ENCODE measurements at places on chromosomes 13 and 19. TPM values are rescaled to one million over a fixed set of nuclear protein-coding genes. Genes with fewer than 3 reads are reported as not detected.

The KLK3 gene
- not detected for total RNA-seq

DNA sequence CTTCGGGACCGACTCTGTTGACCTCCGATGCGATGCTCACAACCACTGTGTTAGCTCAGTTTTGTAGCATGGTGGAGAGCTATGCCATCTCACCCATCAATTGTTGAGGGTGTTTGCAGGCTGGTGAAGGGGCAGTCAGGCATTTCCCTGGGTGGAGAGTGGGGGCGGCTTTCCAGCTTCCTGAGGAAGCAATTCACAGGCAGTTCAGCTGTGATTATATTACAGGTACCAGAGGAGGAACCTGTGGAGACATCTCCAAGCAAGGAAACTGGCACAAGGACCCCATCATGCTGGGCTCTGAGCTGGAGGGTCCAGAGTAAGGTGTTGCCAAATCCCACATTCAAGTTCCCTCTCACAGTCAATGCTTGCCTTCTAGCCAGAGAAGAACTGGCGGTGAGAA is 166.0 kb upstream of the ZNF536 start:
- H3K27me3 ChIP-seq = no peaks in the 10 kb centered on the region
- no peak for DNase-seq
- no peaks in the 10 kb centered on the region for H3K4me1 ChIP-seq
- H3K27ac ChIP-seq = no peak overlapping the region

- peak overlapping the region; percentile 50 for H3K4me3 ChIP-seq
- no peaks in the 10 kb centered on the region for H3K36me3 ChIP-seq
- peak overlapping the region; percentile 91 for H3K27ac ChIP-seq
- H3K27me3 ChIP-seq = no peaks in the 10 kb centered on the region
Measured at GRCh38 chr19:13841086-13841961, 35.6 kb upstream of the NANOS3 start.

The MEIOSIN gene
- total RNA-seq = not detected

- peaks cover 19% of the 10 kb centered on the region for H3K4me1 ChIP-seq
- no peak overlapping the region for H3K27ac ChIP-seq
- H3K4me3 ChIP-seq = no peak overlapping the region
- no peaks in the 10 kb centered on the region for H3K27me3 ChIP-seq
Measured at GRCh38 chr19:6484230-6484629, 2.6 kb upstream of the DENND1C start.

- no peaks in the 10 kb centered on the region for H3K4me1 ChIP-seq
- H3K36me3 ChIP-seq = no peaks in the 10 kb centered on the region
- H3K27ac ChIP-seq = no peak overlapping the region
- H3K27me3 ChIP-seq = no peaks in the 10 kb centered on the region
- H3K4me3 ChIP-seq = no peak overlapping the region
Measured at GRCh38 chr19:32318884-32319520, 26.4 kb upstream of the ZNF507 start.

- H3K27me3 ChIP-seq = no peaks in the 10 kb centered on the region
- peak overlapping the region; percentile 95 for H3K27ac ChIP-seq
- peaks cover 26% of the 10 kb centered on the region for H3K4me1 ChIP-seq
Measured at GRCh38 chr19:38852231-38853044, 2.7 kb upstream of the HNRNPL start.

The S1PR2 gene
- 7.4 TPM for total RNA-seq

DNA sequence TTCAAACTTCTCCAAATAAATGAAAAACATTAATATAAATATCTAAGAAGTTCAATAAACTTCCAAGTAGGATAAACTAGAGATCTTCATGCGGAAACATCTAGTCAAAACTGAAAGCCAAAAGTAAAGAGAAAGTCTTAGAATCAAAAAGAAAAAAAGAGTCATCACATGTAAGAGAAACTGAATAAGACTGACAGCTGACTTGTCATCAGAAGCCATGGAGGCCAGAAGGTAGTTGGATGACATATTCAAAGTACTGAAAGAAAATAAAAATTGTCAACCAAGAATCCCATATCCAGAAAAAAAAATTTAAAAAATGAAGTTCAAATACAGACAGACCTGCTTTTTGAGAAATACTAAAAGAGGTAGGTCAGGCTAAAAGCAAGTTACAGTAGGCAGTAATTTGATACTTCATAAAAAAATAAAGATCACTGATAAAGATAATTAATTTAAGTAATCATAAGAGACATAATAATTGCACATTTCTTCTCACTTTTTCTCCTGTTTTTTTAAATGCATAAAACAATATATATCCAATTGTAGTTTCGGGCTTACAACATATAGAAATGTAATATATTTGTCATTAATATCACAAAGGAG is 327.6 kb upstream of the PCDH9 start:
- no peaks in the 10 kb centered on the region for H3K27me3 ChIP-seq
- no peak overlapping the region for H3K4me3 ChIP-seq
- no peaks in the 10 kb centered on the region for H3K4me1 ChIP-seq
- no peak overlapping the region for H3K27ac ChIP-seq
- H3K36me3 ChIP-seq = no peaks in the 10 kb centered on the region
- DNase-seq = no peak

GRCh38 chr19:16272945-16273344 is 51.7 kb upstream of the KLF2 start:
- H3K27ac ChIP-seq = no peak overlapping the region
- no peak overlapping the region for H3K4me3 ChIP-seq
- peaks cover 12% of the 10 kb centered on the region for H3K4me1 ChIP-seq
- no peaks in the 10 kb centered on the region for H3K36me3 ChIP-seq

The ADGRL1 gene
- total RNA-seq = 12.4 TPM

DNA sequence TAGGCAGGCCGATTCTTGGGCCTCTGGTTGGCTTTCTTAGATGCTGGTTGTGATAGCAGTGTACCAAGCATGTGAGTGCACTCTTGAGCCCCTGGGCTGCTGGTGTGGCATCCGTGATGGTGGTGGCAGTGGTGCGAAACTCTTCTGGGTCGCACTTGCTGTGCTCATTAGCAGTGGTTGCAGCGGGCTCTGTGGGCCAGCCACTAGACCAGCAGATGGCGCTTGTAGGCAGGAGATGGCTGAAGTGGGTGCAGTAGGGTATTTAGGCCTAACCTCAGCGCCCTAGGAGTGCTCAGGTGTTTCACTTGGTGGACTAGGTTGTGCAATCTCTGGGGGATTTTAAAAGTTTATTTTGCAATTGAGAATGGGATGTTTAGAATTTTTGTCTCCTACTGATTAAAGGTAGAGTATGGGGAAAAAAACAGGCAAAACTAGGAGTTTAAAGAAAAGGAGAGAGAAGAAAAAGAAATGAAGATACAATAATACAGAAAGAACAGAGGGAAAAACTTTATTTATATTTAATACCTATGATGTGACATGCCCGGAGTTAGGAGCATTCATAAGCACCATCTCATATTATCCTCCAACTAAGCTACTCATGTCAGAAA is 4.3 kb upstream of the ZNF17 start:
- no peak overlapping the region for H3K4me3 ChIP-seq
- no peaks in the 10 kb centered on the region for H3K36me3 ChIP-seq
- peak; percentile 68 for DNase-seq
- no peak overlapping the region for H3K27ac ChIP-seq

The RGS9BP gene
- 0.15 TPM for total RNA-seq

- H3K36me3 ChIP-seq = peaks cover 73% of the 10 kb centered on the region
- peaks cover 29% of the 10 kb centered on the region for H3K4me1 ChIP-seq
- no peak overlapping the region for H3K27ac ChIP-seq
- peak; percentile 85 for DNase-seq
- H3K4me3 ChIP-seq = peak overlapping the region; percentile 36
Measured at GRCh38 chr19:5138606-5139582, 170.0 kb downstream of the KDM4B start.

The CYP4F11 gene
- not detected for total RNA-seq

GRCh38 chr19:48175578-48175977 is 5.1 kb downstream of the ZSWIM9 start:
- no peaks in the 10 kb centered on the region for H3K27me3 ChIP-seq
- H3K4me1 ChIP-seq = peaks cover 6% of the 10 kb centered on the region
- DNase-seq = no peak
- peaks cover 21% of the 10 kb centered on the region for H3K36me3 ChIP-seq
- H3K27ac ChIP-seq = no peak overlapping the region

GRCh38 chr19:48993175-48994034 is at the start of the genes GYS1 and RUVBL2:
TSS of gene GYS1 (minus strand) at chr19:48993309. CDS start at chr19:48993112, 197 bp downstream.
TSS of gene RUVBL2 (plus strand) at chr19:48993887. CDS start at chr19:48993912, 25 bp downstream.
- DNase-seq = peak; percentile 96
- H3K27me3 ChIP-seq = no peaks in the 10 kb centered on the region
- H3K4me1 ChIP-seq = peaks cover 24% of the 10 kb centered on the region
- H3K36me3 ChIP-seq = no peaks in the 10 kb centered on the region
- H3K4me3 ChIP-seq = peak within 1 kb of the TSS; percentile 70

The ZNF415 gene
- total RNA-seq = 0.98 TPM

The ZNF284 gene
- 4.3 TPM for total RNA-seq

- DNase-seq = peak; percentile 49
- H3K4me3 ChIP-seq = peak overlapping the region; percentile 11
- H3K27me3 ChIP-seq = no peaks in the 10 kb centered on the region
- H3K36me3 ChIP-seq = no peaks in the 10 kb centered on the region
- no peak overlapping the region for H3K27ac ChIP-seq
Measured at GRCh38 chr13:94327318-94327717, 152.2 kb downstream of the DCT start.

GRCh38 chr13:46171217-46171616 is 10.8 kb downstream of the LCP1 start:
- H3K4me3 ChIP-seq = peak overlapping the region; percentile 50
- H3K27ac ChIP-seq = peak overlapping the region; percentile 82
- H3K36me3 ChIP-seq = no peaks in the 10 kb centered on the region
- peaks cover 97% of the 10 kb centered on the region for H3K4me1 ChIP-seq

The PABPC3 gene
- total RNA-seq = 0.27 TPM

The ZNF439 gene
- 13.2 TPM for total RNA-seq

The KLF12 gene
- 85.2 TPM for total RNA-seq

The ZNF541 gene
- total RNA-seq = 1.1 TPM

Data from naive thymus-derived CD4-positive, alpha-beta T cell (primary cell).